ENCODE measurements at places on chromosomes 13 and 19.
A peak's percentile ranks its signal among the peaks of the same experiment; 100 is the strongest.

DNA sequence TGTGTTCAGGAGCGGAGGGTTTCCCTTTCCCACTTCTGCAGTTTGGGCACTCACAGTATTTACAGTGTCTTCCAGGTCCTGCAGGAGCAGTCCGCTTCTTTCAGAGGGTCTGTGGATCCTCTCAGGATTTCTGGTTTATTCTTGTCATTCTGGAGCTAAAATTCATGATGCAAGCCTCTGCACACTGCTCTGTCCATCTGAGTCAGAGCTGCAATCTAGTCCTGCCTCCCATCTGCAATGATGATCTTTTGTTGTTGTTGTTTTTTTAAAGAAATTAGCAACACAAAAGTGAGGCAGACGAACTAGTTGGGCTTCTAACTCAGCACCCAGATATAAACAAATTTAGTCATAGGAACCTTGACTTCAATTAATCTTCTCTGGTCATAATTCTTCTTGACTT lies 86.5 kb downstream of the DLEU7 start:
- DNase-seq: no peak

DNA sequence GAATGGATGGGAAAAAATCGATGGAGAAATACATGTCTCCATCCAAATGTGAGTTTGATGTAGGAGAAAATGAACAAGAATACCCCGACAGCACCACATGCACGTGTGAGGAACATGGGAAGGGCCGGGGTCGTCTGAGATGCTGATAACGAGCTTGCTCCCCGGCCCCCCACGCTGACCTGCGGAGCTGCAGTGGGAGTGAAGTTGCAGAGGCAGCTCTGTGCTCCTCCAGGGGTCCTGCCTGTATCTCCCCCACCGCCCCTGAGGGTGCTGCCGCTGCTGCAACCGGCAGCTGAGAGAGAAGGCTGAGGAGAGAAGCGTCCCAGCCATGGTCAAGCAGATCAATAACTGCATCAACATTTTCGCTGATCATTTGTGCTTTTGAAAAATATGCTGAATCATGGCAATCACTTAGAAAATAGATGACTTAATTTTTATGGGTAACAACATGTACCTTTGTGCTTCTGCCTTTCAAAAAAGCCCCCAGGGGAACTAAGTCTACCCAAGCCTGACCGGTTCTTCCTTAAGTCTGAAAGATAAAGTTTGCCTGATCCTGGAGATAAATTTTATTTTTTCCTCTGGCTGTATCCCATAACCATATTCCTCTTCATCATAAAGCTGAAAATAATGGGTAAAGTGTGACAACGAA lies 18.2 kb upstream of the NAXD start:
- no peak for DNase-seq

DNA sequence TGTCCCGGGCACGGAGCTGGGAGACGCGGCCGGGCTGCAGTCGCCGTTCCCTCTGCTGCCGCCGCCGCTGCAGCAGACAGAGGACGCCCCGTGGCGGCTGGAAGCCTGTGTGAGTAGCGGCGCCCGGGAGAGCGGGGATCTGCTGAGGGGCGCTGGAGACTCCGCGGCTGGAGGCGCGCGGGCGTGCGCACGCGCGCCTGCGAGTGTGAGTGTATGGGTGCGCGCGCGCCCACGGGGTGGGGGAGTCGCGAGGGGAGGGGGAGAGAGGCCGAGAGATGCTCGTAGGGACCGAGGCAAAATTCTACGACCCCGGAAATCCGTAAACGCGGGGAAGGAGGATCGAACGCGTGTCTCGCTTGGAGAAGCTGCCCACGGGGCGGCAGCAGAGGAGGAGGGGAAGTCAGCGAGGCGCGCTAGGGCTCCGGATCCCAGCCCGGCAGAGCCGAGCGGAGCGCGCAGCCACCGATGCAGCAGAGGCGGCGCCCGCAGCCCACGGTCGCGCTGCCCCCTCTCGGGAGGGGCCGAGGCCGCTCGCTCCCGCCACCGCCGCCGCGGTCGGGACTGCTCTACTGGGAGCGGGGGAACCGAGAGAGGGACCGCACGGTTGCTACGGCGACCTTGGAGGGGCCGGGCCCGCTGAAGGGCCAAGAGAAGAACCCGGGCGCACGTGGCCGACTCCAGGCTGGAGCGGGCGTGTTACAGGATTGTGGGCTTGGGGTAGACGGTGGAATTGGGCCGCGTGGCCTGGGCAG lies at the start of gene ENOX1:
Gene ENOX1, minus strand, starts transcription at position 207 of the 752 bp plus-strand sequence.
- DNase-seq: no peak

DNA sequence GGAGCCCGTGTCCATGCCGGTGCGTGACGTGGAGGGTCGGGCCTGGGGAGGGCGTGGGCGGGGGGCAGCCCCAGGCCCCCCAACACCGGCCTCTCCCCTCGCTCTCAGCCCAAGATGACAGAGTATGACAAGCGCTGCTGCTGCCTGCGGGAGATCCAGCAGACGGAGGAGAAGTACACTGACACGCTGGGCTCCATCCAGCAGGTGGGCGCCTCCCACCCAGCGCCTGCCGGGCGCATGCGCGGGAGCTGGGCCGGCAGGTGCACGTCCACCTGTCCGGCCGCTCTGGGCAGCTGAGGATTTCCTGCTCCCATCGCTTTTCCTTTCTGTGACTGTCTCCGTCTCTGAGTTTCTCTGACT lies 49.8 kb downstream of the VAV1 start:
- DNase-seq: peak; percentile 53

- peak; percentile 49 for DNase-seq
Observed at GRCh38 chr19:56333506-56333905, 18.9 kb upstream of the ZSCAN5A start.

DNA sequence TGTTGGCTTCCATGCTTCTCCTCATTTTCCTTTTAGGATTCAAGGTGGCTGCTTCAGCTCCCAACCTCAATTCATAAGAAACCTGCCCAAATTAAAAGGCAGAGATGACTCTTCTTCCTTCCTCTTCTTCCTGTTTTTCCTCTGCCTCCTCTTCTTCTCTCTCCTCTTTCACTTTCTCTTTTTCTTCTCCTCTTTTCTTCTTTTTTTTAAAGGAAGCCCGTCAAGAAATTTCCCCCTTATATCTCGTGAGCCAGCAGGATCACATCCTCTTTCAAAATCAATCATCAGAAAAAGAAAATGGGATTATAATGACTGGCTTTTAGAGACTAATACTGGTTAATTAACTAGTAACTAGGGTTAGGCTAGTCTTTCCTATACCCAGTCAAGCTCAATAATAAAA lies 220.3 kb downstream of the NBEA start:
- no peak for DNase-seq

GRCh38 chr19:58401840-58402421 lies 6.5 kb downstream of the RNF225 start:
- DNase-seq: no peak

- DNase-seq: no peak
Observed at GRCh38 chr13:28324181-28324789, 170.6 kb downstream of the FLT1 start.

- no peak for DNase-seq
Observed at GRCh38 chr13:48296528-48296927, 7.0 kb upstream of the RB1 start.

DNA sequence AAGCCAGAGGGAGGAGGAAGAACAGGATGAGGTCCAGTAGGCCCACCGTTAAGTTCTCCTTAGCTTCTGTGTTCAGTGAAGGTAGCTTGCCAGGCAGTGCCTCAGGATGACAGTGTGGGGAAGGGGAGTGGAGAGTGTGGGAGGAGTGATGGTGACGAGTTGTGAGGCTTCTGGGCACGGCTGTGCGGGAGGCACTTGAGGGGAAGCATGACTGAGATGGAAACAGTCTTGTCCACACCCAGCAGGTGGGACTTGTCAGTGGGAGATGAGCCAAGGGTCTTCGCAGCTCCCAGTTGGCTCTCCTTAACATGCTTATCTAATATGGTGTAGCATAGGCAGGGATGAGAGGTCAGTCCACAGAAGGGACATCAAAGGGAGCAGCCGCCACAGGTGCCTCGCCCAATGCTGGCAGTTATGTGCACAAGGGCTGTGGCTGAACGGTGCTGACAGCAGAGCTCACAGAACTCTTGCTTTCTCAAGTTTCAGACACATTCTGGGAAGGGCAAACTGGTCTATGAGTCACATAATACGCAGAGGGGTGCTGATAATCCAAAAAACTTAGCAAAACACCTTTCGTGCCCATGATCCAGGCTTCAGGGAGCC lies 47.5 kb downstream of the OXGR1 start:
- no peak for DNase-seq

- no peak for DNase-seq
Observed at GRCh38 chr13:31119966-31120700, 41.6 kb downstream of the HSPH1 start.

GRCh38 chr13:86269511-86269910 lies 470.3 kb upstream of the SLITRK6 start:
- no peak for DNase-seq

GRCh38 chr13:51895906-51896888 lies 34.4 kb downstream of the CCDC70 start:
- no peak for DNase-seq

- peak; percentile 42 for DNase-seq
Observed at GRCh38 chr13:59680429-59681024, 483.2 kb downstream of the DIAPH3 start.

DNA sequence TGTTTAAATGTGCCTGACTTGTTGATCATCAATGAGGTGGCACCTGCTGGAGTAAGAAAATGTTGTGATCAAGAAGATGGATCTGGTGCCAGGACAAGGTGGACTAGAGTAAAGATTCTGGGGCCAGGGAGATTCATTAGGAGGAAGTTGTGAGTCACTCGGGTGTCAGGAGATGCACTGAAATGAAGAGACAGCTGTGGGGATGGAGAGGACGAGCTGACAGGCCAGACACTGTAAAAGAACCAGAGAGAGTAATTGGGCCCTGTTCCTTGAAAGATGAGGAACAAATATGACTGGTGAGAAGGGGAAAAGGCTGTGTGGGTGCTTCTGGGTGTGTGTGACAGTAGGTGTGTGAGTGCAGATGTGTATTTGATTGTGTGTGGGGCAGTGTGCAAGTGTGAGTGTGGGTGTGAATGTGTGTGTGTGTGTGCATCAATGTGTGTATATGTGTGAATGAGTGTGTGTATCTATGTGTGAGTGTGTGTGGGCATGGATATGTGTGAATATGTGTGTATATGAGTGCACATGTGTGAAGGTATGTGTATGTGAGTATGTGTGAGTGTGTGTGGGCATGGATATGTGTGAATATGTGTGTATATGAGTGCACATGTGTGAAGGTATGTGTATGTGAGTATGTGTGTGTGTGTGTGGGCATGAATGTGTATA lies 260.5 kb downstream of the RFC3 start:
- no peak for DNase-seq

DNA sequence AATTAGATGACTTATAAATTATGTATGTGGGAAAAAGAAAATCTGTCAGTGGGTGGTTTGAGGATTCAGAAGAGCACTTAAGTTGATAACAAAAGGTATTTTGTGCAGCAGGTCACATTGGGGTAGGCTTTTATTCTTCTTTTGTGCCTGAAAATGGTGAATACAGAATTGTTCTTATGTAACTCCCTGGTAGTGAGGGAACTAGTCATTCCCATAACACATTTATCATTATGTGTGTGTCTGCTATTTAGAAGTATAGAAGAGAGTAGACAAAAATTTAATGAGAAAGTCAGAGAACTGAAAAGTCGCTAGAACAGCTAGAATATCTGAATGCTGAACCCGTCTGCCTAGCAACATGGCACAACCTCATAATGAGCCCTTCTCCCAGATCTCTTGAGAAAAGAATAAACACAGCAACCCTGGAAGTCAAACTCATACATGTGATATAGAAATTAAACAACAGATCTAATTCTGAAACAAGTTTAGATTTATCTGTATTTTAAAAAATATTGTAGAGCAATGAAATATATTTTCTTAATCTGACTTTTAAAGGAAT lies 111.8 kb upstream of the EDNRB start:
- no peak for DNase-seq

DNA sequence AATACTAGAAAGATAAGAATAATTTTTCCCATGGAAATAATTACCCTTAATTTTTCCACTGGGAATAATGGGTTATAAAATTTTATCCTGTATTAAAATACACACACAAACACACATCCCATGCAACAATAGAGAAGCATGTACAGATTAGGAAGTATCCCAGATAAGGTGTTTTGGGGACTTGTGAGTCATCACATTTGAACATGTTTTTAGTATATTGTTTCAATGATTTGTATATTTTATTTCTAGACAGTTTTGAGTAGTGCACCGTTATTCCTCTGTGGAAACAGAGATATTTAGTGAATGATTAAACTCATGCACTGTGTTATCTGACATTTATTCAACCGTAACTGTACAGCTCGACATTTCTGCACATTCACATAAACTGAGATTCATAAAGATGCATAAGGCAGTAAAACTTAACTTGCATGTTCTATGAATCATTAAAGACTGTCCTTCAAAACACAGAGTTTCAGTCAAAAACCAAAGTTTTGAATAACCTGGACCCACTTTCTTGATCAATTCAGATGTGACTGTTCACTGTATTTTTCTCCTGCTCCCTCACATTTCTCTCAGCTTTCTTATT lies 30.1 kb downstream of the KLF12 start:
- DNase-seq: no peak

- no peak for DNase-seq
Observed at GRCh38 chr13:89936256-89936655, 1411.2 kb upstream of the MIR17HG start.

DNA sequence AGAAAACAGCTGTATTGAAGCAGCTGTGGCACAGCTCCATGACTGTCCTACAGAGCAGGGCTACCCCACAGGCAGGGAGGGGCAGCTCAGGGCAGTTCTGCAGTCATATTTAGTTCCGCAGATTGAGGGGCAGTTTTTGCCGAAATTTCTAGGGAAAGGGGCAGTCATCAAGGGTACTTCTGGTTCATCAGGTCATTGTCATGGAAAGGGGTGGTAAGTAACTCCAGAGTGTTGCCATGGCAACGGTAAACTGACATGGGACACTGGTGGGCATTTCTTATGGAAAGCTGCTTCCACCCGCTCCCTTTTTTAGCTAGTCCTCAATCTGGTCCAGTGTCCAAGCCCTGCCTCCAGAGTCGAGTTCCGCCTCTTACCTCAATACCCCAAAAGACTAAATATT lies 702.8 kb downstream of the LIG4 start:
- DNase-seq: no peak

- DNase-seq: no peak
Observed at GRCh38 chr19:6062274-6062673, 48.0 kb downstream of the RFX2 start.

GRCh38 chr13:98761126-98761985 lies 8.9 kb upstream of the SLC15A1 start:
- DNase-seq: no peak
